Right atrium auricular region (tissue), 2 donors: ENCODE measurements at places on chromosomes 13 and 19. TPM values are rescaled to one million over a fixed set of nuclear protein-coding genes. Genes with fewer than 3 reads are reported as not detected.

GRCh38 chr13:27868641-27869435 lies 51.0 kb upstream of the PDX1 start:
- DNase-seq = no peak
- no peaks in the 10 kb centered on the region for H3K36me3 ChIP-seq
- H3K4me1 ChIP-seq = no peaks in the 10 kb centered on the region
- no peak overlapping the region for H3K4me3 ChIP-seq
- no peaks in the 10 kb centered on the region for H3K27me3 ChIP-seq
- H3K27ac ChIP-seq = no peak overlapping the region

- peaks cover 87% of the 10 kb centered on the region for H3K4me1 ChIP-seq
- DNase-seq = no peak
- no peaks in the 10 kb centered on the region for H3K27me3 ChIP-seq
Observed at GRCh38 chr19:8393871-8394250, 3.7 kb downstream of the RAB11B start.

GRCh38 chr13:97280478-97280877 lies 58.3 kb downstream of the MBNL2 start:
- no peak overlapping the region for H3K4me3 ChIP-seq
- peaks cover 60% of the 10 kb centered on the region for H3K4me1 ChIP-seq
- no peak for DNase-seq
- no peaks in the 10 kb centered on the region for H3K27me3 ChIP-seq
- peaks cover 7% of the 10 kb centered on the region for H3K36me3 ChIP-seq
- H3K27ac ChIP-seq = no peak overlapping the region

DNA sequence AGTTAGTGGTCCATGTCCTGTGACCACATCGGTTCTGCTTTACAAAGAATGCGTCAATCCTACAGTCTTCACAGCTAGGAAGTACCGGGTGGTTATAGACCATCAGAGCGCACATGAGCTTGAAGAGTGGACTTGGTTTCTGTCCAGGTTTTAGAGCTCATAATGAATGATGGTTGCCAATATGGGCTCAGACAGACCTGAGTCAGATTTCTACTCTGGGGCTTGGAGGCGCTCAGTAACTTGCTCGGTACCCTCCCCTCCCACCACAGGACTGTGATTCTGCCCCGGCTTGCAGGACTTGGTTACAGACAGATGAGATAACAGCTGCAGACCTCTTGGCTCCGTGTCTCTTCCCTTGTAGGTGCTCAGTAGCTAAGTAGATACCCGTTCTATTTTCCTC lies 284.7 kb downstream of the TSHZ3 start:
- H3K27ac ChIP-seq = no peak overlapping the region
- no peaks in the 10 kb centered on the region for H3K27me3 ChIP-seq
- H3K4me3 ChIP-seq = no peak overlapping the region
- H3K36me3 ChIP-seq = no peaks in the 10 kb centered on the region
- H3K4me1 ChIP-seq = no peaks in the 10 kb centered on the region

DNA sequence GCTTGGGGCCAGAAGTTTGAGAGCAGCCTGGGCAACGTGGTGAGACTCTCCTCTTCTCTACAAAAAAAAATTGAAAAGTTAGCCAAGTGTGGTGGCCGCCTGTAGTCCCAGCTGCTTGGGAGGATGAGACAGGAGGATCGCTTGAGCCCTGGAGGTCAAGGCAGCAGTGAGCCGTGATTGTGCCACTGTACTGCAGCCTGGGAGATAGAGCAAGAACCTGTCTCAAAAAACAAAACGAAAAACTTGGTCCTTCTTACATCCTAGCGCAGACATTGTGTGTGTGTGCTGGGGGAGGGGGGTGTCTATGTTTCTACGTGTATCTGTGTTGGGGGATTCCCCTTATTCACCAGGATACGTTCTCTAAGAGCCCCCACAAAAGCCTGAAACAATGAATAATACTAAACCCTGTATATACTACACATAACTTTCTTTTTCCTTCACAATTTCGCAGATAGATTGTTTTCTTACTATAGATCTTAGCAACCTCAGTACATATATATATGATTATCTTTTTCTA lies 7.9 kb downstream of the AXL start:
- H3K4me3 ChIP-seq = peak overlapping the region; percentile 56
- no peaks in the 10 kb centered on the region for H3K4me1 ChIP-seq
- H3K36me3 ChIP-seq = peaks cover 5% of the 10 kb centered on the region

DNA sequence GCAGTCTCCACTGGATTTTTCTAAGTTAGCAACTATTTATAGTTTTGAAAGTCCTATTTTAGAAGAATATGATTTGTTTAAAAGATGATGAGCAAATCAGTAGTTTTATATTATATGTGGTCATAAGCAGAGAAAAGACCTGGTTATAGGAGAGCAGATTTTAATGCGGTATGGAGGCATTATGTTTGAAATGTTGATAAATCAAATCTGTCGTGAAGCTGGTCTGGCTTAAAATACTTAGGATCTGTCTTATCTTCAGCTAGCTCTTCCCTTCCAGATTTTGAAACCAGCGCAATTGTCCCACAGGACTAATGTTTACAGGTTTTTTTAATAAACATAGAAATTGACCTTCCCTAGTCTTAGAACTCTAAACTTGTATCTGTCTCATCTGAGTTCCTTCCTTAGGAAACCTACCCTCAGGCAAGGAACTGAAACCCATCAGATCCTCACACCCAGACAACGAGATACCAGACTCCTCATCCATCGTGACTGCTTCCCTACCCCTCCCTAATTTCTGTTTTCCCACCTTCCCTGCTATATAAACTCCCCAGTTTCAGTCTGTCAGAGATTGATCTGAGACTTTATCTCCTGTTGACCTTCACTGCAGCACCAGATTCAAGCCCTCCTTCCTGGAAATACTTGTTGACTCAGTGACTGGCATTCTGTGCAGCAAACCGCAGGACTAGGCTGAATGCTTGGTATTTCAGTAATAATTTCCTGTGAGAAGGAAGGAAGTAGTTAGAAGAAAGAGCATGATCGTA lies 37.8 kb upstream of the CXCL17 start:
- H3K4me1 ChIP-seq = no peaks in the 10 kb centered on the region
- H3K4me3 ChIP-seq = no peak overlapping the region
- H3K36me3 ChIP-seq = no peaks in the 10 kb centered on the region
- no peaks in the 10 kb centered on the region for H3K27me3 ChIP-seq

GRCh38 chr19:3358689-3359014 lies 7.7 kb upstream of the NFIC start:
- H3K4me1 ChIP-seq = no peaks in the 10 kb centered on the region
- peak overlapping the region; percentile 73 for H3K27ac ChIP-seq
- no peaks in the 10 kb centered on the region for H3K27me3 ChIP-seq
- DNase-seq = no peak
- H3K4me3 ChIP-seq = peak overlapping the region; percentile 99
- no peaks in the 10 kb centered on the region for H3K36me3 ChIP-seq

GRCh38 chr19:29031216-29031615 lies 181.7 kb downstream of the UQCRFS1 start:
- no peaks in the 10 kb centered on the region for H3K27me3 ChIP-seq
- no peaks in the 10 kb centered on the region for H3K4me1 ChIP-seq
- no peaks in the 10 kb centered on the region for H3K36me3 ChIP-seq
- no peak for DNase-seq
- H3K27ac ChIP-seq = no peak overlapping the region

- no peaks in the 10 kb centered on the region for H3K27me3 ChIP-seq
- no peak overlapping the region for H3K4me3 ChIP-seq
- no peak for DNase-seq
- H3K4me1 ChIP-seq = peaks cover under 1% of the 10 kb centered on the region
- no peaks in the 10 kb centered on the region for H3K36me3 ChIP-seq
Observed at GRCh38 chr13:27367570-27367969, 56.8 kb upstream of the GTF3A start.

GRCh38 chr13:113964251-113964995 lies 9.5 kb downstream of the C13orf46 start:
- DNase-seq = no peak
- H3K36me3 ChIP-seq = no peaks in the 10 kb centered on the region
- no peak overlapping the region for H3K4me3 ChIP-seq
- H3K27ac ChIP-seq = no peak overlapping the region
- H3K27me3 ChIP-seq = no peaks in the 10 kb centered on the region

GRCh38 chr19:11347546-11348039 lies 1.3 kb downstream of the CCDC159 start:
- no peaks in the 10 kb centered on the region for H3K27me3 ChIP-seq
- no peak overlapping the region for H3K4me3 ChIP-seq
- no peaks in the 10 kb centered on the region for H3K4me1 ChIP-seq
- H3K36me3 ChIP-seq = no peaks in the 10 kb centered on the region
- no peak for DNase-seq

- H3K4me3 ChIP-seq = peak overlapping the region; percentile 97
- H3K4me1 ChIP-seq = peaks cover 40% of the 10 kb centered on the region
- H3K27me3 ChIP-seq = no peaks in the 10 kb centered on the region
- H3K36me3 ChIP-seq = no peaks in the 10 kb centered on the region
Observed at GRCh38 chr19:2149980-2150793, 1.2 kb downstream of the AP3D1 start.

GRCh38 chr13:71879129-71879535 lies 12.1 kb upstream of the DACH1 start:
- DNase-seq = no peak
- no peak overlapping the region for H3K27ac ChIP-seq
- no peaks in the 10 kb centered on the region for H3K4me1 ChIP-seq
- H3K27me3 ChIP-seq = no peaks in the 10 kb centered on the region

GRCh38 chr13:90751026-90751425 lies 596.5 kb upstream of the MIR17HG start:
- H3K27me3 ChIP-seq = no peaks in the 10 kb centered on the region
- no peak overlapping the region for H3K27ac ChIP-seq
- H3K4me1 ChIP-seq = no peaks in the 10 kb centered on the region
- no peaks in the 10 kb centered on the region for H3K36me3 ChIP-seq
- H3K4me3 ChIP-seq = no peak overlapping the region

DNA sequence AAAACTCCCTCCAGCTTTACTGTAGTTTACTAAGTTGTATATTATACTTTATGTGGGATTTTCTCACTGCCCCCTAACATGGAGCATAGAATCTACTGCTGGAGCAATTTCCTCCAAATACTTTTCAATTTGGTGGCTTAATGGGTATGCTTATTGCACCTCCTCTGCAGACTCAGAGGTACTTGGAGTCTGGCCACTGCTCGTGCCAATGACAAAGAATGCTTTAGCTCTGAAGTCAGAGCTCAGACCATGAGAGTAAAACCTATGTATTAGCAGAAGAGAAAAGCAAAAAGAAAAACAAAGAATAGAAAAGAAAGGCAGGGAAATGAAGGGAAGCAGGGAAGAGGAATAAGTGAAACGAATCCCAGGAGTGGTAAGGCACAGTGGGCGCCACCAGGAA lies 71.9 kb downstream of the SUCLA2 start:
- no peaks in the 10 kb centered on the region for H3K4me1 ChIP-seq
- no peak for DNase-seq
- no peak overlapping the region for H3K27ac ChIP-seq
- no peaks in the 10 kb centered on the region for H3K27me3 ChIP-seq

- H3K27me3 ChIP-seq = no peaks in the 10 kb centered on the region
- no peak overlapping the region for H3K4me3 ChIP-seq
- H3K36me3 ChIP-seq = no peaks in the 10 kb centered on the region
- H3K27ac ChIP-seq = no peak overlapping the region
Observed at GRCh38 chr13:37413161-37413560, 185.4 kb downstream of the POSTN start.

DNA sequence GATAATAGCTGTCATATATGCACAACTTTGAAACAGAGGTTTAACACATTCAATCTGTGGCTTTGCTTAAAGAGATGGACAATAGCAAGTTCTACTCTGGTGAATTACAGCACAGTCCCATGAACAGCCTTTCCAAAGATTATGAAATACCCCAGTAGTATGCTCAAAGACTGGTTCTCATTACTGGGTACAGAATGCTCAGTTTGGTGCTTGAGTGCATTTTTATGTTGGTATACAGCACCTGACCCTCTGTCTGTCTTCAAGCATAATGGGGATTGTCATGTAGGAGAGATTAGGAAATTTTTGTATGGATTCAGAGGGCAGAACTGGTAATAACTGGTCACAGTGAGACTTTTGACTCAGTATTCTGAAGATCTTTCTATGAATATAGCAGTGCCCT lies 7.6 kb downstream of the LMO7 start:
- no peaks in the 10 kb centered on the region for H3K4me1 ChIP-seq
- H3K4me3 ChIP-seq = no peak overlapping the region
- no peaks in the 10 kb centered on the region for H3K36me3 ChIP-seq
- no peak overlapping the region for H3K27ac ChIP-seq

- H3K36me3 ChIP-seq = no peaks in the 10 kb centered on the region
- H3K27me3 ChIP-seq = no peaks in the 10 kb centered on the region
- no peaks in the 10 kb centered on the region for H3K4me1 ChIP-seq
- no peak overlapping the region for H3K4me3 ChIP-seq
Observed at GRCh38 chr13:40102360-40102727, 446.9 kb downstream of the COG6 start.

DNA sequence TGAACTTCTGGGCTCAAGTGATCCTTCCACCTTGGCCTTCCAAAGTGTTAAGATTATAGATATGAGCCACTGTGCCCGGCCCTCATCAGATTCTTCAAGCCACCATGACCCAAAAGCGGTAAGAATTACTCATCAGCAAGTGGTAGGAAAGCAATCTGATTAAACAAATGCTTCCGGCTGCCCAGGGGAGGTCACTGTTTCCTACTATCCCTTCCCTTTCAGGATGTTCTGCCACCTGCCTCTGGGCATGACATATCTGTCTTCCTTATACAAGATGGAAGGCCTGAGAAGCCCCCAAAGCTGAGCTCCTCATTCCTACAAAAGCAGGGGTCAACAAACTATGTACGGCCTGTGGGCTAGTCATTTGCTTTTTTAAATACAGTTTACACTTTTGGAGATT lies 7.0 kb downstream of the ABHD8 start:
- H3K4me1 ChIP-seq = peaks cover 10% of the 10 kb centered on the region
- no peak overlapping the region for H3K27ac ChIP-seq
- DNase-seq = no peak
- H3K27me3 ChIP-seq = no peaks in the 10 kb centered on the region
- no peak overlapping the region for H3K4me3 ChIP-seq

DNA sequence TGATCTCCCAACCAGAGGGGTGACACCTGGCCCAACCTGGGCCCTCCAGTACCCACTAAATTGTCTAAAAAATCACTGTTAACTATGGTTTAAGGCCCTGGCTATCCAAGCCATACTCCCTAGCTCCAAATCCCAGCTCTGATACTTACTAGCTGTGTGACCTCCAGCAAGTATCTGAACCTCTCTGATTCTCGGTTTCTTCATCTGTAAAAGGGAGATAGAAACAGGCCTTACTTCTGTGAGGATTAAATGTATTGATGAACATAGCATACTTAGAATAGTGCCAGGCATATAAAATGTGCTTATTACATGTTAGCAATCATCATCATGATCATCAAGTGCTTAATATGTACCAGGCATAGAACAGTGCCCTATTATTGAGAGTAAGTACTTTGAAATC lies 4.7 kb downstream of the LRFN1 start:
- no peaks in the 10 kb centered on the region for H3K4me1 ChIP-seq
- no peak overlapping the region for H3K4me3 ChIP-seq
- H3K27me3 ChIP-seq = no peaks in the 10 kb centered on the region
- H3K36me3 ChIP-seq = no peaks in the 10 kb centered on the region
- no peak for DNase-seq
- no peak overlapping the region for H3K27ac ChIP-seq

The ACP4 gene
- total RNA-seq = not detected

The LILRA2 gene
- not detected for total RNA-seq

The SLC8A2 gene
- 0.28 TPM for total RNA-seq

The KIR3DL1 gene
- not detected for total RNA-seq

The NCAN gene
- total RNA-seq = not detected

The TRIM28 gene
- 207 TPM for total RNA-seq

The ZNF285 gene
- total RNA-seq = 1.7 TPM

The C19orf33 gene
- total RNA-seq = 18.9 TPM

The S1PR2 gene
- 14.7 TPM for total RNA-seq
